ENCODE measurements at places on chromosomes 6 and 20.
A peak's percentile ranks its signal among the peaks of the same experiment; 100 is the strongest.

GRCh38 chr6:2162079-2162445, 83.3 kb downstream of the GMDS start:
- DNase-seq: no peak

GRCh38 chr6:11055127-11055627, 11.1 kb upstream of the ELOVL2 start:
- DNase-seq: no peak

- no peak for DNase-seq
These were observed 486.8 kb upstream of the IRAK1BP1 start for GRCh38 chr6:78380541-78380940.

- DNase-seq: peak; percentile 32
These were observed 8.0 kb downstream of the SLC17A3 start for GRCh38 chr6:25866011-25866410.

DNA sequence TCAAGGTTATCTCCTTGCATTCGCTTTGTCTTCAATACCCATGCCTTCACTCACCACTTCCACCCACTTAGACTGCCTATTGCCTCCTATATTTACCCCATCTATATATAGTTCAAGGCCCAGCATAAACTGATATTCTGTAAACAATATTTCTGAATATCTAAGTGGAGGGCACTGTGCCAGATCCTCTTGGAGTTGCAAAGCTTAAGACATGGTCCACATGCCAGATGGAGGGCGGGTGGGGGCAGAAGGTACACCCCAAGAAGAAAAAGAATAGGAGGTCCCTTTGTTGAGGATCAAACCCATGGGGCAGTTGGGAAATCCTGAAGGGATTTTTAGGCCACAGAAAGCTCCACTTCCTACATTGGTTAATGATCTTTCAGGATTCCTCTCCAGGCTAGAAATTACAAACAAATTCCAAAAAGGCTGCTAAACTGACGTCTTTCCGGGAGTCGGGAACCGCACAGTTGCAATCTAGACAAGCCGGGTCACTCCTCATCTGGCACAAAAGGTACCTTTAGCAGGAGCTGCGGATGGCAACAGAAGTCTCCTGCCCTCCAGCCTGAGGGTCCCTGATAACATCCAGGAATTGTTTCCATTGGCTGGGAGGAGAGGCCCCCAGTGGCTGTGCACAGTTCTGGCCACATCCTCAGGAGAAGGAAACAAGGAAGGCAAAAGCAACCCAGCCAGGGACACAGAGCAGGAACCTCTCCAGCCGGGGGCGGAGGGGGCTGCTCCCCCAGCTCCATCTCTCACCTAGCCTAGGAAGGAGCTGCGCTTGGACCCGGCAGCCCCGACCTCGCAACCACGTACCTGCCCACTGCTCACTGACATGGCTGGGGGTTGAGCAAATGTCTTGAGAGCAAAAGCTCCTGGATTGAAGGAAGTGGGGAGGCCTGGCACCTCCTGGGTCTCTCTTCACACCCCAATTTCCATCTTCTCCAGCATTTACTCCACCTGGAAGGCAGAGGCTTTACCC, 5.9 kb upstream of the LPIN3 start:
- DNase-seq: no peak

- no peak for DNase-seq
These were observed 41.2 kb downstream of the C6orf132 start for GRCh38 chr6:42101186-42101657.

- DNase-seq: peak; percentile 57
These were observed 40.6 kb downstream of the TRIM38 start for GRCh38 chr6:26003102-26003694.

- no peak for DNase-seq
These were observed 922.1 kb downstream of the TFAP2A start for GRCh38 chr6:9492790-9493189.

GRCh38 chr6:26332074-26332387, 33.0 kb upstream of the BTN3A2 start:
- DNase-seq: no peak

DNA sequence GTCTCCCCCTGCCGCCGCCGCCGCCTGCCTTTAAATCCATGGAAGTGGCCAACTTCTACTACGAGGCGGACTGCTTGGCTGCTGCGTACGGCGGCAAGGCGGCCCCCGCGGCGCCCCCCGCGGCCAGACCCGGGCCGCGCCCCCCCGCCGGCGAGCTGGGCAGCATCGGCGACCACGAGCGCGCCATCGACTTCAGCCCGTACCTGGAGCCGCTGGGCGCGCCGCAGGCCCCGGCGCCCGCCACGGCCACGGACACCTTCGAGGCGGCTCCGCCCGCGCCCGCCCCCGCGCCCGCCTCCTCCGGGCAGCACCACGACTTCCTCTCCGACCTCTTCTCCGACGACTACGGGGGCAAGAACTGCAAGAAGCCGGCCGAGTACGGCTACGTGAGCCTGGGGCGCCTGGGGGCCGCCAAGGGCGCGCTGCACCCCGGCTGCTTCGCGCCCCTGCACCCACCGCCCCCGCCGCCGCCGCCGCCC, 474 bp downstream of the CEBPB start:
- peak; percentile 79 for DNase-seq

GRCh38 chr20:50462093-50462690, 48.0 kb upstream of the PTPN1 start:
- DNase-seq: no peak

- DNase-seq: no peak
These were observed 68.2 kb downstream of the TBX18 start for GRCh38 chr6:84696166-84696565.

DNA sequence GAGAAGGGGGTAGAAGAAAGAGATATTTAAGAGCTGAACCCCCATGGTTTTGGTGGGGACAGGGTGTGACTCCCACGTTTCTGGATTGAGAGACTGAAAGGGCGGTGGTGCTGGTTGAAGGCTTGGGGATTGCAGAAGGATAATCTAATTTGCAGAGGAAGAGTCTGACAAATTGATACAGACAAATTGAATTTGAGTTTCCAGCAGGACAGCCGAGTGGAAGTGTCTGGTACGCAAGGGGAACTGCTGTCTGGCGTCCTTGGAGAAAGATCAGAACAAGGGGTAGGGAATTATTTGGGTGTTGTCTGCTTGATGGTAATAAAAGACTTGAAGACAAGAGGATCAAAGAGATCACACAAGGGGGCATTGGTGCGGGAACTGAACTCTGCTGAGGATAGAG, 40.5 kb upstream of the MDGA1 start:
- no peak for DNase-seq

All from activated CD4-positive, alpha-beta T cell treated with anti-CD3 and anti-CD28 coated beads, Interleukin-2, Interleukin-6, amounts not matched to agents 100 ng/mL and 50 ng/mL, durations not matched to agents 16 hours and 8 hours (primary cell).